ENCODE measurements at places on chromosomes 7 and 10. TPM values are rescaled to one million over a fixed set of nuclear protein-coding genes. Genes with fewer than 3 reads are reported as not detected.

TET1 gene
- 2.5 TPM for total RNA-seq

UNCX gene
- total RNA-seq, result not detected

LIPK gene
- not detected for total RNA-seq

GRCh38 chr10:26721561-26721960 is 24.1 kb downstream of the PDSS1 start:
- H3K36me3 ChIP-seq, result no peaks in the 10 kb centered on the region
- H3K27ac ChIP-seq, result no peak overlapping the region
- no peaks in the 10 kb centered on the region for H3K4me1 ChIP-seq
- no peak for DNase-seq
- H3K27me3 ChIP-seq, result no peaks in the 10 kb centered on the region

DNA sequence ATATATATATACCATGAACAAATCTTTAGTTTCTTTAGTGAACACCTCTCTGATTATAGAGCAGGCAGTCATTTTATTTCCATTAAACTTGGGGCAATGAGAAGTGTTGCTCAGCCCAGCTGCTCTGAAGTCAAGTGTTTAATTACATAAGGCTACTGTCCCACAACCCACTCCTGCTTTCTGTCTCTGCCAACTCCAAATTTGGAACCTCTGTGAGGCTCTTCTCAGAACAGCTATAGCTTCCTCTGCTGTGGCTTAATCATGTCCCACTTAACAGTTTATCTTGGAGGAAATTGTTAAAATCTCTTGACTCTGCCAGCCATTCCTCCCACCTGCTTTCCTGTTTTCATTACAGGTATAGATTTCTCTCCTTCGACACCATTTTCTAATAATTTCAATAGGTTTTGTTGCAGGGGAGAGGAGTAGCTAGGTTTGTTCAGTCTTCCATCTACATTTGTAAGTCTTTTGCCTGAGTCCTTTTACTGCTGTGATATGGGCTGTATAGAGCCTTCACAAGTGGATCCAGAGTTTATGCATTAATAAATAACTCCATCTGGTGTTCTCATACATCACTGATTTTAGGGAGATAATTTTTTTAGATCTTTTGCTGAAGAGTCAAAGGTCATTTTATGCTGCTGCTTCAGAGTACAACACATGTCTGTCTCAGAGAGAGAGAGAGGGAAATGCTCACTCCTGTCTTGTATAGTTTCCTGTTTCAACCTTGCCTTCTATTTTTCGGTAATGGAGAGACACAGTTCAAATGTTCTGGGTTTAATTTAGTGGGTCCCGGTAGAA is 170.4 kb downstream of the WNT2 start:
- no peak overlapping the region for H3K4me3 ChIP-seq
- no peaks in the 10 kb centered on the region for H3K27me3 ChIP-seq
- no peaks in the 10 kb centered on the region for H3K4me1 ChIP-seq
- no peaks in the 10 kb centered on the region for H3K36me3 ChIP-seq
- no peak overlapping the region for H3K27ac ChIP-seq

DNA sequence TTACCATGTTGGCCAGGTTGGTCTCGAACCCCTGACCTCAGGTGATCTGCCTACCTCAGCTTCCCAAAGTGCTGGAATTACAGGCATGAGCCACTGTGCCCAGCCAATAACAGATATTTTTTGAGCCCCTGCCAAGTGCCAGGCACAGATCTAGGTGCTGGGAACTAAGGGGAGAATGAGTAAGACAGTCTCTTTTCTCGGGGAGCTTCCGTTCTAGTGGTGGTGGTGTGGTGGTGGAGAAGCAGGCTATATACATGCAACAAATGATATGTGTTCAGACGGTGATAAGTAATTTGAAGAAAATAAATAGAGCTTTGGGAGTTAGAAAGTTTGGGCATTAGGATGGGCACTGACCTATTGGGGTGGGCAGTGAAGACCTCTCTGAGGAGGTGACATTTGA is 76.7 kb upstream of the VKORC1L1 start:
- H3K27me3 ChIP-seq, result no peaks in the 10 kb centered on the region
- H3K4me1 ChIP-seq, result no peaks in the 10 kb centered on the region
- no peak overlapping the region for H3K27ac ChIP-seq
- no peak overlapping the region for H3K4me3 ChIP-seq
- no peaks in the 10 kb centered on the region for H3K36me3 ChIP-seq
